ENCODE measurements at places on chromosomes 11 and 22.

- no peak for DNase-seq
Observed at GRCh38 chr11:63289658-63290057, 46.3 kb upstream of the SLC22A25 start.

DNA sequence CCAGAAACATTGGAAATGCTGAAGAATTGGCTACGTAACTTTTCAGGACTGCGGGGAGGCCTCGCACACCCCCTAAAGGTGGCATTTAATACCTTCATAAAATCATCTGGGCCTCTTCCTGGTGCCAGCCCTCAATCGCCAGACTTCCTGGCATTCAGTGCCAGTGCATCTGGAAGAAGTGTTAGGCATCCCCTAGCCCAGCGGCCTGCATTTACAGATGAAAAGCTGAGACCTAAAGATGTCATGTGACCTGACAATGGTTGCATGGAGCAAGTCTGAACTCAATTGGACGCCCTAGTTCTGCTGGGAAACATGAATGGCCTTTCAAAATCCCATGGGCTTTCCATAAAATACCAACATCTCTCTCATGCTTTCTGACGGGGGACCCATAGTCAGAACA, 81.0 kb upstream of the TMEM45B start:
- no peak for DNase-seq

- DNase-seq = no peak
Observed at GRCh38 chr11:625636-626268, 997 bp upstream of the CDHR5 start.

- DNase-seq = no peak
Observed at GRCh38 chr22:39839204-39839603, 54.4 kb downstream of the ENTHD1 start.

GRCh38 chr11:78548911-78549590, 25.6 kb downstream of the NARS2 start:
- no peak for DNase-seq

DNA sequence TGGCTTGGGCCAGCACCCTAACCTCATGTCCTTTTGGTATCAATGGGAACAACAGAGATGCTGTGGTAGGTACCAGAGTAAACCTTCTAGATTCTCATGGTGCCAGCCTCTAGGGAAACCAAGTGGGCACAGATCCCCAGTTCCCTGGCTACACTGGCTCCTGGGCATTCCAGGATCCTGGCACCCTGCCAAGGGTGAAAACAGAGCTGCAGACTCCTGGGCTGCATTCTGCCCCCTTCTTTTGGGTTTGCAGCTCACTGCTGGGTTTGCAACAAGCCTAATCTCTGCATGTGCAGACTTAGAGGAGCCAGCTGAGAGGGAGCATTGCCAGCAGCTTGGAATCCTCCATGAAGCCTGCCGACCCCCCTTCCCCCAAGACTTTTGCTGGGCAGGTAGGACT, 30.6 kb downstream of the PRDM11 start:
- no peak for DNase-seq

GRCh38 chr11:60871378-60872061, 4.2 kb downstream of the ZP1 start:
- DNase-seq = no peak

DNA sequence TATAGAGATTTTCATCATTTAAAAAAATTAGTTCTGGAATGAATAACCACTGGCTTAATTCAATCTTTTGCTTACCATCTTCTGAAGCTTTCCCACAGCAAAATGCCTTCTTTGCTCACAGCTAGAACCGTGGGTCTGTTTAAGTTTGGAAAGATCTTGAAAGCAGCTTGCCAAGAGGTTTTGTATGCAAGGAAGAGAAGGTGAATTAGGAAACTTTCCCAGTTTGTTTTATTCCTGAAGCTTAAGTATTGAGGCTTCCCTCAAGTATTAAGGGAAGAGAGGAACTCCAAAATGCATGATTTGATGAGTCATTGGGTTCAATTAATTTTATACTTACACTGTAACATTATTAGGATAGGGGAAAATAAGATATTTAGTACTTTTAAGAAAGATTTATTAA, 1.9 kb upstream of the ARHGEF12 start:
- DNase-seq = no peak
